ENCODE measurements at places on chromosomes 13 and 19.

- no peak for DNase-seq
Measured at GRCh38 chr19:19542507-19542906, 4.4 kb downstream of the CILP2 start.

- no peak for DNase-seq
Measured at GRCh38 chr13:110436276-110436675, 125.2 kb downstream of the RAB20 start.

- no peak for DNase-seq
Measured at GRCh38 chr13:110411688-110412059, 104.6 kb downstream of the COL4A2 start.

GRCh38 chr19:45547211-45547770 lies 37.3 kb downstream of the OPA3 start:
- DNase-seq, result no peak

- DNase-seq, result no peak
Measured at GRCh38 chr13:20901668-20902437, 693 bp downstream of the XPO4 start.

Data from CD4-positive, alpha-beta T cell treated with Interferon alpha-2 for 1 hour (primary cell).